ENCODE measurements at places on chromosomes 4 and X.

GRCh38 chr4:1575418-1576303 lies 108.5 kb downstream of the FAM53A start:
- no peak for DNase-seq

- DNase-seq, result no peak
Observed at GRCh38 chr4:17934286-17934685, 87.3 kb downstream of the LCORL start.

- no peak for DNase-seq
Observed at GRCh38 chr4:182567119-182567518, 323.9 kb downstream of the TENM3 start.

GRCh38 chrX:43958529-43958928 lies 14.7 kb downstream of the NDP start:
- DNase-seq, result peak; percentile 17

DNA sequence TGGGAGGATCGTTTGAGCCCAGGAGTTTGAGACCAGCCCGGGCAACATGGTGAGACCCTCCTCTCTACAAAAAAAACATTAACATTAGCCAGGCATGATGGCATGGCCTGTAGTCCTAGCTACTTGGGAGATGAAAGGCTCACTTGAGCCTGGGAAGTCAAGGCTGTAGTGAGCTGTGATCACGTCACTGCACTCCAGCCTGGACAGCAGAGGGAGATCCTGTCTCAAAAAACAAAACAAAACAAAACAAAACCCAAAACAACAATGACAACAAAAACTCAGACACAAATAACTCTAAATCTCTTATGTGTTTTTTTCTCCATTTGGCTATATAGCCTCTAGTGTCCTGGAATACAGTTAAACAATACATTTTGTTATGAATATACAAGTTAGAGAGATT lies 127.3 kb upstream of the STK26 start:
- DNase-seq, result no peak

- DNase-seq, result no peak
Observed at GRCh38 chrX:16696956-16697355, 15.5 kb downstream of the CTPS2 start.

DNA sequence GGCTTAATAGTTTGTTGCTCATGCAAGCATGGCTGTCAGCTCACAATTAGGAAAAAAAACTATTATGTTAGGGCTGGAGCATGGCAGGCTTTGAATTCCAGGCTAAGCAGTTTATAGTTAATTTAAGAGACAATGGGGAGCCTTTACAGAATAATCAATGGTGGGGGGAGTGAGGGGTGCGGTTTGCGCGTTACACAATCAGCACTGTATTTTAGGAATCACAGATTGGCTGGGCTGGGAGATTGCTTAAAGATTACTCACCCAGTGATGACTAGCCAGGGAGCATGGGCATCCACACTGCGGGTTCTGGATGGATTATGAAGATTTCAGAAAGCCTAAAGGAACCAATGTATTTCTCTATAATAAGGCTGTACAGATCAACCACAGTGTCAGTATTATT lies 186.6 kb downstream of the SOX3 start:
- DNase-seq, result no peak

DNA sequence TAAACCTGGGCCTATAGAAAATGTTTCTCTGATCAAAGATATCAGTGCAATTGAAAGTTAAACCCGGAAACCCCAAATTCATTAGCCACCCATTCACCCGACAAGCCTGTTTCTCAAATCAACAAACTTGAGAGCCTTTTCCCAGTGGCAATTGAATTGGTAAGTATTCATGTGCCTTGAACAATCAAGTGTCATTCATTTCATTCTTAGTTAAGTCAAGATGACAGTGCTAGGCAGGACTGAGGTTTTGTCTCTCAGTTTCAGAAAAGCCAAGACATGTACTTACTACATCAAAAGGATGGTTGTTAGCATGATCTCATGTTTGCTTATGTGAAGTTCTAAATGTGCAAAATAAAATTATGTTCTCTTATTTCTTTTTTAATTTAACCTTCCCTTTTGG lies 32.3 kb downstream of the CC2D2A start:
- DNase-seq, result no peak

DNA sequence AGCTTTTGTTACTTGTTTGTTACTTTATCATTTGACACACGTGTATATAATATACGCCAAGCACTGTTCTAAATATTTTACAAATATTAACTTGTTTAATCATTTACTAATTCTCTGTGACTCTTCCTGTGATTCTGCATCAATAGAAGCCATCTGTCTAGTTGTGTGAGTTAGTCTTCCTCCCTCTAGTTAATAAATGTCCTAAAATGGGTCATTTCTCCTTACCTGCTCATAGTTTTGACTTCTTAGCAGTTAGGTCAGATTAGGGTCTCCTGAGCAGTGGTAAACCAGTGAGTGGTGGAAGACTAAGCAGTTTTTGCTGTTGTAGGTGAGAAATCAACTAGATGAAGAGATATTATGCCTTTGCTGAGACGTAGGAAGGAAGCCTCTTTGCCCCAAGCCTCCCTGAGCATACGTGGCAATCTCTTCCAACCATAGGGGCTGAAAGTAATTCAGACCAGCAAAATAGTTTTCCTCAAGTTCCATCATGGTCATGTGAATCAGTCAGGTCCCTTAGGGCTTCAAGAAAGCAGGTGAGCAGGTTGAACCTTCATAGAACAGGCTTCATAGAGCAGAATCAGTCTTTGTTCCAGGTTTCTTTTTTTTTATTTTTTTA lies 38.7 kb upstream of the THOC2 start:
- no peak for DNase-seq

GRCh38 chrX:154083126-154083517 lies 14.4 kb downstream of the MECP2 start:
- DNase-seq, result no peak

DNA sequence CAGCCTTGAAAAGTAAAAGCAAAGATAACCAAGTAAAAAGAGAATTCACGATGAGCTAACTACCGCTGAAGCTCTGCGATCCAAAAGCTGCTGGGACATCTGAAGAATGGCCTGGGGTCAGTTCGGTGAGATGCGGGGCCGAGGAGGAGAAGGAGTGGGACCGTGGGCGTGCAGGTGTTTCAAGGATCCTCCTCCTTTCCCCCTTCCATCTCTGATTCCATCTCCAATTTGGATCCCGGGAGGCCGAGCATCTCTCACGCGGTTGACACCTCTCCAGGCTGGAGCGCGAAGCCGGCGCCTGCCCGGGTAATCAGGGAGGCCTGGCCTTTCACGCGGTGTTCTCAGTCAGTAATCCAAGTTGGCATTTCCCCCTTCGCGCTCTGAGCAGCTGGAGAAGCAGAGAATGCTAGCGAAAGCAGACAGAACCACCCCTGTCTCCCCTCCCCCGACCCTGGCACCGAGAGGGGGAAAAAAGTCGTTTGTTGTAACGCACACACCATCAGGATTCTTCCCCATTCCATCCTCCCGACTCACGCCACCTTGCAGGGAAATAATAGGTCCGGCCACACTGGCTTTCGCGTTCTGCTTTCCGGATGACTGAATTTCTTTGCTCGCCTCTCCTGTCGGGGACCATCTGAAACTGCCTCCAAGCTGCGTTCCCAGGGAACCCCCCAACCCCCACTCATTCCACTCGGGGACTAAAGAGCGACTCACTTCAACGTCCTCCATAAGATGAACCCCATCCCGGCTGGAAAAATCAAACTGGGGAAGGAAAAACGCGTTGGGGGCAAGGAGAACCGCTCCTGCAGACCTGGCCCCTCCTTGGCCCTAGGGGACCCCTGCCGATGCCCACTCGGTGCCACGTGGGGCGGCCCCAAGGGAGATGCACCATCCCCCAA lies 6.5 kb downstream of the NEUROG2 start:
- no peak for DNase-seq

DNA sequence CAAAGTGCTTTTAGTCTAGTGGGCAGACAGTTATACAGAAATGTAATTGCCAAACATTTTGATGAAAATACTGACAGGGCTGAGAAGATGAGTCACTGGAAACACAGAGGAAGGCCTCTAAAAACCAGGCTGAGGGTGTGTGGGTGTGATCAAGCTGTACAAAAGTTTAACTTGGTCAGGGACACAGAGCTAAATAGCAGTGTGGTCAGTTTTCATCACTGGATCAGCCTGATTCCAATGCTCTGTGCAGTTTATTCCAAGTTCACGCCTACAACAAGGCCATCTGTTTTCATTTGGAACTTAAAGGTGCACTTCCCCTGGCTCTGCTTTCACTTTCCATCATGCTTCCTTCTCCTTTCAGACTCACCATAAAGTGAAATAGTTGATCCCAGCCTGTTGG lies 10.6 kb downstream of the CENPVL3 start:
- no peak for DNase-seq

DNA sequence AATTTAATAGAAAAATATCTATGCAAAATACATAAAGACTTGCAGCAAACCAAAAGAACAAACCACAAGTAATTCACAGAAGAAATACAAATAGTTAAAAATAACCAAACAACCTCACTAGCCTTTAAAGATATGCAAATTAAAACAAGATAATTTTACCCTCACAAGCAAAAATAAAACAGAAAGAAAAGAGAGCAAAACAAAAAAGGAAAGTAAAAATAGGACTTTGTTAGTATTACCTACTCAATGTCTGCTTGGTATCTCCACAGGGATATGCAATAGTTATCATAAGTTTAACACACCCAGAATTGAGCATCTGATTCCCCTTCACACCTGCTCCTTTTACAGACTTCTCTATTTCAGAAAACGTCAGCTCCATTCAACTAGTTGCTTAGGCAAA lies 737.5 kb upstream of the MAGEB2 start:
- DNase-seq, result no peak

DNA sequence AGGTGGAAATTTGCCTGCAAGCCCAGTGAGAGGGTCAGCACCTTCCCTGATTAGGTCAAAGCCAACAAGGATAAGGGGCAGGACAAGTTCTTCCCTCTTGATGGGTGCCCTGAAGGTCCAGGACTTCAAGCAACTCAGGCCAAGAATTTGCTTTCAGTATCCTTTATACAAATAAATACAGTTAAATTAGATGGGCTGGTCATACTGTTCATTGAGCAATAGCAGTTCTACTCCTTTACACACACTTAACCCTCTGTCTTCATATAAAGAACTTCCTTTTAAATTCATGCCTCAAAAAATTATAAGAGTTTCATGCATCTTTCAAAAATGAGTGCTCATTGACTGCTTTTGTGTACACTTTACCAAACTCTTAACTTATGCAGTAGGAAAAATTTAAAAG lies 392.0 kb downstream of the SPRY1 start:
- DNase-seq, result no peak

GRCh38 chrX:117840645-117841044 lies 276.0 kb downstream of the KLHL13 start:
- no peak for DNase-seq

- DNase-seq, result no peak
Observed at GRCh38 chr4:113614414-113614813, 147.1 kb downstream of the CAMK2D start.

DNA sequence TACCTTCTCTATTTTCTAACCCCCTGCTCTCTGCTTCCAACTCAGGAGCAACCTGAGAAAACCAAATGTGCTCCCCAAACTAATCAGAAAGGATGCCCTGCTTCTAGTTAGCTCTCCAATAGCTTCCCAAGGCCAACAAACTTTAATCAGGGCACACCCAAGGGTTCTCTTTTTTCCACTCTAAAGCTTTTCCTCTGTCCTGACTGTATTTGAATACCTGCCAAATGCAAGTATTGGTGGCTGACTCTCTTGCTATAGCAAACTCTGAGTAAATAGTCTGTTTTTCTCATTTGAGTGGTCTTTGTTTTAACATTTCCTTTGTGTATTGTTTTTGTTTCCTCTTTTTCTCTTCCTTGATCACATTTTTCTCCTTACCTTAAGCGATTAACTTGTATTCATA lies 52.5 kb downstream of the GBA3 start:
- DNase-seq, result no peak

- DNase-seq, result no peak
Observed at GRCh38 chrX:37679888-37680287, 5.7 kb upstream of the XK start.

DNA sequence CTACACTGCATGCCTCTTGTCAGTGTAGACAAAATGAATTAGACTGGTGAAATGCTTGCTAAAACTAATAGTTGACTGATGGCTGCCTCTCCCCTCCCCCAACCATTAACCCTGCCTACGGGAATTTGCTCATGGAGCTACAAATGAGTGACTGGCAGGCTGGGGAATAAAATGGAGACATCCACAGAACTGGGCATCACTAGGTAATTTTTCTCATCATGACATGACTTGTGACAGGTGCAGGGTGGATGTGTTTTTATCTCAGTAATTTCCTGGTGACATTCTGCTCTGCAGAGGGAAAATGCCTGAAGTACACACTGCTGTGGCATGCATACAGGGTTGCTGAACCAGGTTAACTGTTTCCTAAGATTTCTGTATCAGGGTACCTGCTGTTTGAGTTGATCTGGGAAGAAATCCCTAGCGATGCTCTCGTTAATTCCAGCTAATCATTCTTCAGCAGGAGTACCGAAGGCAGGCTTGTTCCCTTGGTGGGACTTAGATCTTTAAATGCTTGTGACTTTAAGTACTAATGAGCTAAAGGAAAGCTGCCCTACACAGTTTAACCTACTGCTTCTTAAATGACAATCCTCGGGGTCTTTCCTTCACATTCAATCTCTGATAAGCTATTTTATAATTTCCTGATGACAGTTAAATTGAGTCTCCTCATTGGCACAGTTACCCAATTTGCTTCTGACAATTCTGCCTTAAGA lies 376.3 kb upstream of the LCORL start:
- DNase-seq, result no peak

DNA sequence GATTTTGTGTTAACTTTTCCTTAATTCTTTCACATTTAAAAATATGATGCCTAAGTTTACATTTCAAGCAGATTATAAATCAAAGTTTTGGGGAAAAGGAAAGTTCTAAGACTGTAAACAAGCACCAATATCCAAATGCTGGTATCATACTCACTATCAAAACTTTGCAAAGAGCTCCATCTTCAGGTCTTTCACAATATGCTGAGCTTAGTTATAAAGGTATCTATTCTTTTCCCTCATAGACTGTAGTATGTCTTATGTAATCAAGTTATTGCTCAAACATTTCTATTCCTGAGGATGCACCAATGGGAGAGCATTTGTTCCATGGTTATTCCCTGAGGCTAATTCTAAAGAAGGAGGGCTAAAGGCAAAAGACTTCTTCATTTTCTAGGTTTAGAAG lies 207.9 kb upstream of the FAM241A start:
- peak; percentile 2 for DNase-seq

GRCh38 chr4:145283909-145284308 lies 103.5 kb upstream of the OTUD4 start:
- no peak for DNase-seq

GRCh38 chr4:189117426-189117825 lies 823.2 kb upstream of the FRG1 start:
- DNase-seq, result no peak

DNA sequence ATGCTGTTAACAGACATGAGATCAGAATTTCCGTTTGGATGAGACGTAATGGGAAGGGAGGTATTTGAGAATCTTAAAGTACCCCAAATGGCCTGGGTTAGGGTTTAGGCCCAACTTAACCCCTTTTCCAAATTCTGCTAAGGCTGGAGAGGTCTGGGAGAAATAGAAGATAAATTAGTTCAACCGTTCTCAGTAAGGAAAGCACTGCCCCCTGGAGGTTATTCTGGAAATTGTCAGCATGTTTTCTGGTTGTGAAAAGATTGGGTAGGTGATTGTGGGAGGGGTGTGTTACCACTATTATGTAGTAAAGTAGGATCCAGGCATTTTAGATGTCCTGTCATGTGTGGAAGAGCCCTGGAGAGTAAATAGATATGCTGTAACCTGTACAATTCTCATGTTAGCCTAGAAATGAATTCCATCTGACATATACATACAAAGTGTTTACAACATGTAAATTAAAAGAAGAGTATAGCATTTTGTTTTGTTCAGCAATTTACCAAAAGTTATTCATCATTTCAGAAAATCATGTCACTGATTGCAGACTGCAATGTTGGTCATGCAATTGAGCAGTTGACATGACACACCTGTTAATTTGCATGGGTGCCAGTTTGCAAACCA lies 26.8 kb upstream of the GRXCR1 start:
- peak; percentile 0 for DNase-seq

All from NCI-H2171 (cell line).